ENCODE measurements at places on chromosomes 4 and X.

DNA sequence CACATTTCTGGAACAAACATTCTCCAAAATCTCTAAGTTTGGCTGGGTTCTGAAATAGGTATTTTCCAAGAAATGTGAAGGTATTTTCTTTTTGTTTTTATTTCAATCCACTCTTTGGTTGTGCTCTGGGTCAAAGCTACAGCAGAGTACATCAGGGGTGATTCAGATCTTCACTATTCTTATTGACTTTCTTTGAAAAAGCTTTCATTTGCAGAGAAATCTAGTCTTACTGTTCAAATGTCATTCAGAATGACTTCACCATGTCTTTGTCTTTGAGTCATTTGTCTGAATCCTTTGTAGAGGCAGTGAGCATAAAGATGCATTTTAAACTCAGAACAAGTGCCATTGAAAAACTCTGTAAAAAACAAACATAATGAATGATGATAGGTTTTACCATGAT is 547.2 kb upstream of the ADGRL3 start:
- no peak for DNase-seq

GRCh38 chr4:130336585-130337217 is 1240.7 kb downstream of the C4orf33 start:
- DNase-seq, result no peak

GRCh38 chr4:137000432-137000831 is 531.9 kb downstream of the PCDH18 start:
- DNase-seq, result no peak

DNA sequence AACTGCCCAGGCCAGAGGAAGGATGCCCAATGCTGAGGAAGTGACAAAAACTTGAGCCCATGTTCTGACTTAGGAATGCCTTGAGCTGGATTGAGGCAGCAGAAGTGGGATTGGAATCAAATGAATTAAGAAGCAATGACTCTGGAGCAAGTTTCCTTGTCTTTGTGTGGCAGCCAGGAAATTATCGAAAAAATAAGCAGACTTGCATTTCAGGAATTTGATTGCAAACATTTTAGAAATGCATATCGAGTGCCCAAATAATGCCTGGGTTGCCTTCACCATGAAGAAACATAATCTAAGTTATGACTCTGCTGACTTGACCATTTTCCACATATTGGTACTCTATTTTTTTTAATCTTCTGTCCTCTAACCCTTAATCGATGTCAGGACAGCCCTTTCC is 9.5 kb downstream of the CYTL1 start:
- DNase-seq, result no peak

DNA sequence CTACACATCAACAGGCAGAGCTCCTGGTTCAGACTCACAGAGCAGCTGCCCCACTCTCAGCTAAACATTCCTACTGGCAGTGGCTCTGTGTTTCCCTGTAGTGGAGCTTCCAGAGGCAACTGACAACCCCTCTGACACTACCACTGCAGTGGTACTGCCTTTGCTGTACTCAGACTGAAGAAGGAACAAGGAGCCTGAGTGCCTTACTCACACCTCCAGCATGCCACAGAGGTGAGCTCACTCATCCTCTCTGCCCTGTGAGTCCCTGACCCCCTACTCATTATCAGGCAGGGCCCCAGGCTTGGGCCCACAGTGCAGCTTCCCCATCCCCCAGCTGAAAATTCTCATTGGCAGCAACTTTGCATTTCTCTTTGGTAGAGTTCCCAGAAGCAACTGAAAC is 240.5 kb upstream of the POF1B start:
- DNase-seq, result no peak

DNA sequence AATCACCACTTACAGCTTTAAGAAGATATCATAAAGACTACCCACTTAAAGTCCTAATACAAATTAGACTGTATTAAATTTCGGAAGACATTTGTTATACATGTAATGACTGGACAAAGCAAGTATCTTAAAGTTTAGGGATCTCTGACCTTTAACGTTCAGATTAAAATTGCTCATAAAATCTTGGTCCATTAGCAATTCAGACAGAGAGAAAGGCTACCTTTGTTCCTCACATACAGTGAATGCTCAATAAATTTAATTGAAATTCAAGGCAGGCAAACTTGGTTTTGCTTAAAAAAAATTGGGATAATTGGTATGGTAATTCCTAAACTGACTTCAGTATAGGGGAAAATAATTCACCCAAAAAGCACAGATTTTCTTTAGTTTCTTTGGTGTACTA is 285.9 kb upstream of the EMCN start:
- DNase-seq, result no peak

GRCh38 chr4:8536467-8536866 is 43.7 kb upstream of the GPR78 start:
- DNase-seq, result no peak

DNA sequence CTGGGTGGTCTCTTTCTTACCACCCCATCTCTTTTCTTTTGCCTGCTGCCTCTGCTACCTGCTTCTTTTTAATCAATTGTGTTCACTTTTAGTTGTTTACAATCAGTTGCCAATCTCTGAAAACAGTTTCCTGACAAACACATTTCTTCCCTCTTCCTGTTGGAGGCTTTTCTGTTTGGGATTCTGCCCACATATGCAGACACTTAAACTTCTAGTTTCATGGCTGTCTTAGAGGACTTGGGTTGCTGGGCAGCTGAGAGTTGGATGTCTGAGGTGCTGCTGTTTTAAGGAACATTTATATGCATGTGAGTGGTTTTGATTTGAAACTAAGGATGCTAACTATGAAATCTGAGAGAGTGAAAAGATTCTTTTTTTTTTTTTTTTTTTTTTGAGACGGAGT is 112.3 kb upstream of the LIMCH1 start:
- no peak for DNase-seq

GRCh38 chr4:69843301-69843700 is 16.6 kb downstream of the SULT1E1 start:
- DNase-seq, result no peak

- no peak for DNase-seq
Observed at GRCh38 chr4:138310498-138310897, 68.3 kb upstream of the SLC7A11 start.

DNA sequence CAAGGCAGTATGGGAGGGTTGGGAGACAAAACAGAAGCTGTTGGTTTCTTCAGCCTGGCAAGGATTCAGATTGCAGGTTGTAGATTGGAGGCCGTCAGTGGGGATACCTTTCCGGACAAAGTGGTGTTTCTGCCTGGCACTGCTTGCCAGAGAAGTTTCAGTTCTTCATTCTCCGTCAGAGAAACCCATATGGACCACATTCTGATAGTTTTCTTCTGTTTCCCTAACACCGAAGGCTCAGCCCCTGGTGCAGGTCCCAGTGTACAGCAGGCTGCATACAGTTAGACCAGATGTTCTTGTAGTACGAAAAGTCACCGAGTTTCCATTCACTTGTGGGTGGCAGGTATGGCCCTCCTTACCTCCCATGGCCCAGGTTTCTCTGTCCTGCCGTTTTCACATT is 107.3 kb downstream of the PTTG2 start:
- DNase-seq, result no peak

DNA sequence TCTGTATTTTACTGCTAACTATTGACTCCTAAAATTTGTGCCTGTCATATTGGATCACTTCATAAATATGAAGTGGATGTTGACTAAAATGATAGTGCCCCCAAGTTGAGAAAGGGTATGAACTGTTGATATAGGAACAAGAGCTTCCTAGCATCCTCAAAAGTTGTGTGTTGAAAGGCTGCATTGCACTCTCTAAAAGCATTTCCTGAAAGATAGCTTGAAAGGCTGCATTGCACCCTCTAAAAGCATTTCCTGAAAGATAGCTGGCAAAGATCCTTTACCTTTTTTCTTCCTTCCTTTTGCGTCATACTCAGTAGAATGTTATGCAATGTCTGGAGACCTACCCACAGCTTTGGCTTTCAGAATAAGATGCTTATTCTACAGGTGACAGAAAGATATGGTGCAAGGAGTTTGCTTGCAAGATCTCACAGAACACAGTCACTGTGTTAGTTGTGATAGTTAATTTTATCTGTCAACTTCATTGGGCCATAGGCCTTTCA is 274.6 kb upstream of the GALNTL6 start:
- no peak for DNase-seq

GRCh38 chrX:136185401-136186022 is 38.2 kb downstream of the FHL1 start:
- no peak for DNase-seq
